ENCODE measurements at places on chromosomes 2 and 18.

DNA sequence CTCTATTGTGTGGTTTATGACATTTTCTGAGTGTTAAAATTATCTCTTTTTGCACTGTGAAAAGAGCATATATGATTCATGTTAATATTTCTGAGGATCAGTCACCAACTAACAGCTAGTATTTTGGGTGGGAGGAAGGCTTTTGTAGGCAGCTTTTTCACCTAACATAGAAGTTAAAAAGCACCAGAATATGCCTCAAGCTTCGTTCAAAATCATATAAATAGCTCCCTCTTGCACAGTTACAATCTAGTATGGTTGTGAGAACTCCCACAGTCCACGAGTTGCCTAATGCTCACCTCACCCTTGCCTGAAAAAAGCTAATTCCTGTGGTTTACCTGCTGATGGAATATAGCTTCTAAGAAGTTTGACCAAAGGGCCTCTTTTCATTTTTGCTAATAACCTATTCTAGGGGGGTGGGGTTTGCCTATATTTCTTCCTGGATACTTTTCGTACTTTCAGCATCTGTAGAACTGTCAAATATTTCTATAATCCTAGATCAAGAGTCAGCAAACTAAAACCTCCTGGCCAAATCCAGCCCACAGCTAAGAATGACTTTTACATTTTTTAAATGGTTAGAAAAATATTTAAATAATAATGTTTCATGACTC is 167.1 kb upstream of the FOSL2 start:
- DNase-seq, result no peak

DNA sequence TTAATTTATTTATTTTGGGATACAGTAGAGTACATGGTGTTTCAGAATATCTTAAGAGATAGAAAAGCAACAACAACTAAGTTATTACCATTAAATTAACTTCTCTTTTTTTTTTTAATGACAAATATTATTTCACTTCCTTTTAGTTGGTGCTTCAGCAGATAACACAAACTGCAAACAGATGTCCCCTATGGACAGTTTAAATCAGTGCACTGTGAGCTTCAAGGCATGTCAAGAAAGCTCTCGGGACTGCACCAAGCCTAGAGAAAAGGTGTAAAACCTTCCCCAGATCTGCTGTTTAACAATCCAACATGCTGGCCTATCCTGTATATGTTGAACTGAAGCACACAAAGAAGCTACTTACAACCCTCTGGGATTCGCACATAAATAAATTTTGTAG is 122.7 kb downstream of the TCF4 start:
- no peak for DNase-seq

GRCh38 chr2:232998666-232998985 is 14.4 kb downstream of the NGEF start:
- no peak for DNase-seq

DNA sequence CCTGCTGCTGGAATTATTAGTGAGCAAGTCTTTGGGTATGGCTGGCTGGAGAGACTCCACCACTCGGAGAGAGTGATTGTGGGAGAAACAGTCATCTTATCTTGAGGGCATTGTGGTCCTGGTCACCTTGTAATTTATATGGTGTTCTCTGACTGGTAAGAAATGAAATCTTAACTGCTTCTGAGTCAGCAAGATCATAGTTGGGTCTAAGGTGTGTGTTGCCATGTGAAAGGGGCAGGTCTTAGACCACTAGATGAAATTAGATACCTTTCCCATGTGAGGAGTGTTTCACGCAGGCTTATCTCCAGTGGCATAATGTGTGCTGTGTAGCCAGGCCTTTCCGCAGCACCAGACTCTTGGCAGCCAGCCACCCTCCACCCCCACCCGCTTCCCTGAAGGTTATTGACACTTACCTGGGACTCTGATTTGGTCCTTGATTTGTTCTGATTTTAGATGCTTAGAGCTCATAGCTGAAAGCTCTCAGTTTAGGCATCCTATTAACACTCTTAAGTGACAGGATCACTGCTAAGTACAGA is 7.7 kb downstream of the MAPRE3 start:
- peak; percentile 41 for DNase-seq

DNA sequence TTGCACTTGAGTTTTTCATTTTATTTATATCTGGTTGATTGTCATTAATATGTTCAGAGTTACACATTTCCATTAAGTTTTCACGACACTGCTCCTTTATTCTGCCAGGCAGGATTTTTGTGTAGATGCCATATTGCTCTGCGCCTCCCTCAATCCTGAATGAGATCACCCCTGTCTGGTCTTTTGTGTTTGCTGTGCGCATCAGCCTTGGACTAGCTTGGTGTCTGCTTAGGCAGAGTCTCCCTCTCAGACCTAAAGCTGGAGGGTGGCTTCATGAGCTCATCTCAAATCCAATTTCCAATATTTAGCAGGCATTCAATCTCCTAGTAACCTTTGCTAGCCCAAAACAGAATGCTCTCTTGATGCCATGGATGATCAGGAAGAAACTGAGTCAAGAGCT is 137.4 kb downstream of the SMAD7 start:
- DNase-seq, result no peak

GRCh38 chr2:29006092-29006979 is 25.2 kb downstream of the TOGARAM2 start:
- DNase-seq, result no peak

GRCh38 chr2:200380833-200381542 is 74.5 kb downstream of the SPATS2L start:
- DNase-seq, result peak; percentile 70

GRCh38 chr2:205776720-205777119 is 94.4 kb downstream of the NRP2 start:
- no peak for DNase-seq

- no peak for DNase-seq
These were observed 679 bp upstream of the WDR75 start for GRCh38 chr2:189440644-189440946.

- no peak for DNase-seq
These were observed 5.0 kb downstream of the MAL start for GRCh38 chr2:95030496-95030895.

DNA sequence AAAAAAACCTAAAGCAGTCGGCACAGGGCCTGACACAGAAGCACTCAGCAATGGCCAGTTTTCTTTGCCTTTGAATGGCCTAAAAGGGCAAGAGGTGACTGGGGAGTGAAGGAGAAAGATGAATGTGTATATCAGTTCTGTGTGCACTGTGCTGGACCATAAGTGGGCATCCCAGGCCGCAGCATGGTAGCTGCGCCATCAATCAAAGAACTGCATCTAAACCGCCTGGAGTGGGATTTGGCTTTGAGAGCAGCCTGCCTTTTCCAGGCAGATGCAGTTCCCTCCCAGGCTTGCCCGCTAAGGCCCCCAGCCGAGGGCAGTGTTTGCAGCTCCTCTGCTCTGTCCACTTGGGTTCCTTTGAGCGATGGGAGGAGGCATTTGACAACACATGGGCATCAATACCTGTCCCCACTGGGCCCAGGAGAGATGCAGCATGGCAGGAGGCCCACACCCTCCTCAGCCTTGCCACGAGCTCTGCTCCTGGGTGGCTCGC is 144.1 kb downstream of the FAM210A start:
- no peak for DNase-seq

DNA sequence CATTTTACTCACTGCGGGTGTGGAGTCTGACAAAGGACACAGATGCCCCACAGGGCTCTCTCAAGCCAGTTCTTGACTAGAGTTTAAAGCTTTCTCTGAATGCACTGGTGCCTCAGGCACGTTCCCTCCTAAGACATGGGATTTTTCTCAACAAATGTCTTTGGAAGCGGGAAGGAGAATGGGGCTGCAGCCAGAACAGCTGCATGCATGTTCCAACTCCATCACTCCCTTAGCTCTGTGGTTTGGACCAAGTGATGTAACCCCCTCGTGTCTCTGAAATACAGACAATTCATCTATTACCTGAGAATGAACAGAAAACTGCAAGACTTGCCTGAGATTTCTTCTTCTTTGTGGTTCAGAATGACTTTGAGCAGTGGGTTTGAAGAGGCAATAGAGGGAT is 141.7 kb upstream of the SERPINE2 start:
- DNase-seq, result no peak

- DNase-seq, result peak; percentile 15
These were observed 32.7 kb upstream of the SPRED2 start for GRCh38 chr2:65465124-65465523.

- DNase-seq, result peak; percentile 88
These were observed 157.5 kb upstream of the LMAN1 start for GRCh38 chr18:59516356-59517155.

DNA sequence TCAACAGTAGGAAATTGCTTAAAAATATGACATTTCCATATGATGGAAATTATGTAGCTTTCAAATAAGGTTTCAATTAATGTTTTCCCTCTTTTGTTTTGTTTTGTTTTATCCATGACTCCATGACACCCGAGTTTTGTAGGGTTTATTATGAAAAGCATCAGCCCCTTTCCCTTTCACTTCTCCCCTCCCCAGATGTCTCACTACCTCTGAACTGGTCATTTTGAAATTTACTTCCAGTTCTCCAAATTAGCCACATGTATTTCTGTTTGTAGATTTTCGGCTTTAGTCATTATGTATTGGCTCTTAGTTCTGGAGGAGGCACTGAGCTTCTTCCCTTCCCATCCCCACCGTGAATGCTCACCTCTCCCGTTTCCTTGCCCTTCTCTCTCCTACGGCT is 18.6 kb upstream of the VPS4B start:
- DNase-seq, result no peak

DNA sequence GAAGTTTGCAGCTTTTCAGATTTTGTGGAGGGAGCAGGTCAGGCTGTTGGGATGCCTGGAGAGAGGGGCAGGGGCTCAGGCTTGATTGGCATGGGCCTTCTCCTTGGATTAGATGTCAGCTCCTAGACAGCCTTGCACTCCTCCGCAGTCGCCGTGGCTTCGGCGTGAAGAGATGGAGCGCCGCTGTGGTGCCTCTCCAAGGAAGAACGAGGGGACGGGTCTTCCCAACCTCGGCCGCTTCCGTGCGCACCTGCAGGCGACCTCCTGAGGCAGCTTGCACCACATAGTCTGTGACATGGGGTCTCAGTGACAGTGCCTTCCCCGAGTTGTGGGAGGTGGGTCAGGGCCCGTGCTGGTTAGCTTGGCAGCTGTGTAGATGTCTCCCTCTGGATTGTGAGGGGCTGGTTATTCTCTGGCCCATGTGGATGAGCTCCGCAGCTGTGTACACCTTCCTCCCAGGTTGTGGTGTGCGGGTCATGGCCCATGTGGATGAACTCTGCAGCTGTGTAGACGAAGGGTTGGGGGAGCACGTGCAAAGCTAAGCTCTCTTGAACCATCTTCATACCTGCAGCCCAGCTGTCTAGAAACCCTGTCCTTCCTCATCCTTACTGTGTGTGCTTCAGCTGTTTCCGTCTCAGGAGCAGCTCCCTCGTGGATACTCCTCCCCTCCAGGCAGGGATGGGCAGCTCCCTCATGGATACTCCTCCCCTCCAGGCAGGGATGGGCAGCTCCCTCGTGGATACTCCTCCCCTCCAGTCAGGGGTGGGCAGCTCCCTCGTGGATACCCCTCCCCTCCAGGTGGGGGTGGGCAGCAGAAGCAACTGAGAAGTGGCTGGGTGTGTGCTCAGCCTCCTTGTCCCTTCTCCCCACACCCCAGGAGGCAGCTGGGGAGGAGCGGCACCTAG is 170.3 kb downstream of the LDLRAD4 start:
- no peak for DNase-seq

DNA sequence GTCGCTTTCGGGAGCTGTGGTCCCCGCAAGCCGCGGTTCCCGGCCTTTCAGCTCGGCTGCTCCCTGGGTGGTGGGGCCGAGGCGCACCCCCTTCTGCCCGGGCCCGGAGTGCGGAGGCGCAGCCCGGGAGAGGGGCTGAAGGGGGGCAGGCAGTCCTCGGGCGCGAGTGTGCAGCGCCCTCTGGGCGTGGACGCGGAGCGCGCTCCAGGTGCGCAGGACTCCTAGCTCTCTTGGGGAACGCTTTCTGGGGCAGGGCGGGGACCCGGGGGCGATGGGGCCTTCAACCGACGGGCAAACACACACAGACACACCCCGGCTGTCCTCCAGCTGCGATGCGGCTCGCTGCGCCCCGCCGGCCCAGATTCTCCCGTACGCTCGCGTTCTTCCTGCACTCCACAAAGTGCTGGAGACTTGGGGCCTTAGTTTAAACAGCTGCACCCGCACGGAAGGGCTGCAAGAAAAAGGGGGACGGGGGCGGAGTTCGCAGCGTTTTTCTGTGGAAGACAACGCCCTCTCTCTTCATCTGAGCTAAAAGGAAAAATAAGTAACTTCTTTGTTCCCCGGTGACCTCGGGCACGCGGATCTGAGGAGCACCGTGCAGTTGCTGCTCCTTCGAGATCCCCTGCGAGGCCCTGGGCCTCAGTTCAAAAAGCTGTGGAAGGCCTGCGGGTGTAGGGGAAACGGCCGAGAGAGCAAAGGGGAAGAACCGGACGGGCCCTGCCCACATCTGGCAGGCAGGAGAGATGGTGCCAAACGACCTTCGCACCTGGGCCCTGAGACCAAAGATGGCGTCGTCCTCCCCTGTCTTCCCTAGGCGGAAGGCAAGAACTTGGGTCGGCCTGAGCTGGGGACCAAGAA is 593 bp upstream of the SDC1 start:
- DNase-seq, result peak; percentile 56

GRCh38 chr2:141805302-141805701 is 325.5 kb downstream of the LRP1B start:
- DNase-seq, result no peak

- DNase-seq, result peak; percentile 27
These were observed 3.9 kb upstream of the SERPINB2 start for GRCh38 chr18:63883617-63884016.

- no peak for DNase-seq
These were observed 3.8 kb upstream of the CNDP1 start for GRCh38 chr18:74530584-74530862.

- no peak for DNase-seq
These were observed 148.8 kb downstream of the NBAS start for GRCh38 chr2:15412309-15412708.

DNA sequence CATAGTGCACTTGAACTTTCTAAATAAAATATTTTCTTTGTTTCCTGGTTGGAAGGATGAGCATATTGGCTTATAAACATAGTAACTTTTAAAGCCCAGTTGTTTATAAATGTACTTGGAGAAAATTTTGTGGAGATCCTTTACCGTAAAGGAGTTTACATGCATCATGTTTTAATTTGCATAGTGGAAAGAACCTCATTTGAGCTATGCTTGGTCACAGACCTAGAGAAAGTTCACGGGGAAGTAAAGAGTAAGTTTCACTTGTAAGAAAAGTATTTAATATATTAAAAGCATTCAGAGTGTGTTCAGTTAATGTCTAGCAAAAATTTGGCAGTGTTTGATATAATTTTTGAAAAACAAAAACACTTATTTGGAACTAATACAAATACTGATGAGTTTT is 45.3 kb downstream of the PIKFYVE start:
- DNase-seq, result no peak

GRCh38 chr2:8416849-8417832 is 264.7 kb upstream of the ID2 start:
- DNase-seq, result no peak

- DNase-seq, result peak; percentile 23
These were observed 2.6 kb downstream of the TRAK2 start for GRCh38 chr2:201448701-201449100.
